ENCODE measurements at places on chromosomes 12 and 14.
A peak's percentile ranks its signal among the peaks of the same experiment; 100 is the strongest.

GRCh38 chr12:104873374-104873773, 84.7 kb downstream of the SLC41A2 start:
- no peak for DNase-seq

DNA sequence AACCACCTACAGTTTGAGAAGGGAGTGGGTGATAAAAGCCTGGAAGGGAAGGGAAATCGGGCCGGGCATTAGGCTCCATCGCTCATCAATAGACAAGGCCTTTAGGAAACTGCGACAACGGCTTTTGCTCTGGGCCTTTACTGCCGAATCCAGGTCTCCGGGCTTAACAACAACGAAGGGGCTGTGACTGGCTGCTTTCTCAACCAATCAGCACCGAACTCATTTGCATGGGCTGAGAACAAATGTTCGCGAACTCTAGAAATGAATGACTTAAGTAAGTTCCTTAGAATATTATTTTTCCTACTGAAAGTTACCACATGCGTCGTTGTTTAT, 261 bp upstream of the RNU7-1 start:
- peak; percentile 94 for DNase-seq

GRCh38 chr12:3655328-3655900, 97.5 kb downstream of the CRACR2A start:
- peak; percentile 71 for DNase-seq

- peak; percentile 35 for DNase-seq
Observed at GRCh38 chr14:97707603-97708002, 910.4 kb downstream of the VRK1 start.

GRCh38 chr14:77582511-77582910, 33.9 kb downstream of the SPTLC2 start:
- no peak for DNase-seq

GRCh38 chr12:95484524-95484923, 10.6 kb downstream of the METAP2 start:
- peak; percentile 51 for DNase-seq

- DNase-seq, result no peak
Observed at GRCh38 chr14:59017285-59017965, 171.0 kb upstream of the DAAM1 start.

DNA sequence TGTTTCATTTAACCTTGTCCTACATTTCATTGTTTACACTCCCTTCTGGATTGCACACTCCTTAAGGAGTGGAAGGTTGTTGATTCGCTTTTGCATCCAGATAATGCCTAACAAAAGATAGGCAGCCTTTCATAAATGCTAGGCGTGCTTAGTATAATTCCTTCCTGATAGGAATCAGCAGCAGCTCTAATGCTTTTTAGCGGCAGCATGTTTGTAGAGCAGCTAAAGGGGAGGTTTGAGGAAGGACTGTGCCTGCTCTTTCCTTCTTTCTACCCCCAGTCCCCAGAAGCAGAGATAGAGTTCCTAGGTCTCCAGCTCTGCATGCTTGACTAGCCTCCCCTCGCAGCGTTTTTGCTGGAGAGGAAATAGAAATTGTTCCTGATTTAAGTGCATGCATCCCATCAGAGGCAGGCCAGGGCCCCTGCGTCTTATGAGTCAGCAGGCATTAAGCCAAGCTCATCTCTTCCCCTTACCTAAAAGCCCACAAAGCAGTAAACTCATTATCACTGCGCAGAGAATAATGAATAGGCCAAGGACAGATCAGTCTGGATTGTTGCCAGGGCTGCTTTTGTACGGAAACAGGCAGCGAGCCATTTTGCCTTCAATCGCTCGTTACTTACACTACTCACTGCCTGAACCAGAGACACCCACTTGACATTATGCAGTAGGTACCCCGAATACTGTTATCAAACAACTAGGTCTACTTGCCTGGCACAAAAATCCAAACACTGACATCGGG, 14.0 kb upstream of the TBPL2 start:
- peak; percentile 99 for DNase-seq

- DNase-seq, result no peak
Observed at GRCh38 chr12:82414044-82414443, 55.7 kb downstream of the METTL25 start.

GRCh38 chr12:30882706-30883105, 43.8 kb upstream of the TSPAN11 start:
- DNase-seq, result peak; percentile 9

- no peak for DNase-seq
Observed at GRCh38 chr12:30329281-30329680, 366.4 kb downstream of the IPO8 start.

DNA sequence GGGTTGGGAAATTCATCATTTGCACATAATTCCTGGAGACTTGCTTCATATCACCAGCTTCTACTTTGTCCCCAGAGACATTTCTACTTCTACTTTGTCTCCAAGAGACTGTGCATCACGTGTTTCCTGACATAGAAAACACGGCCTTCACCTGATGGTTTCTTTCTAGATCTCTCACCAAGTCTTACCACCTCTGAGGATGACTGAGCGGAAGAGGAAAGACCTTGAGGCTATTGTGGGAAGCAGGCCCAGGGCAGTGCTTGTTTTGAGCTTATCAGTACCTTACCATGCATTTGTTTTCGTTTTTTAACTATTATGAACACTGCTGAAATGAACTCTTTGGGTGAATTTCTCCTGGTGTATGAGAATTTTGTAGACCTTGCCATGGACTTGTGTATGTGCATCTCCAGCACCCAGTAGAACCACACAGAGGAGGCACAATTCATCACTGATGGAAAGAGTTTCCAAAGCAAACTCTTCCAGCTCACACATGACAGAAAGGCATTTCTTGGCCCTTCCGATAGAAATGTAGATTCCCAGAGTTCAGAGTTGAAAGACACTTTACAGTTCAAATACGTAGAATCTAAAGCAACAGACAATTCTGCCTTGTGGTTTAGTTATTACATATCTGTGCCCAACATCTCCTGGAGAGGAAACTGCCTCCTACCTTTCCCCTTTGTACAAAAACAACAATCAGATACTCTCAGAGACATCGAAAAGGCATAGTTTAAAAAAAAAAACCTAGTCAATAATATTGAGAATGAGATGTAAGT, 434.7 kb downstream of the FUT8 start:
- no peak for DNase-seq

- peak; percentile 69 for DNase-seq
Observed at GRCh38 chr12:93378998-93379325, 1.2 kb downstream of the NUDT4 start.

DNA sequence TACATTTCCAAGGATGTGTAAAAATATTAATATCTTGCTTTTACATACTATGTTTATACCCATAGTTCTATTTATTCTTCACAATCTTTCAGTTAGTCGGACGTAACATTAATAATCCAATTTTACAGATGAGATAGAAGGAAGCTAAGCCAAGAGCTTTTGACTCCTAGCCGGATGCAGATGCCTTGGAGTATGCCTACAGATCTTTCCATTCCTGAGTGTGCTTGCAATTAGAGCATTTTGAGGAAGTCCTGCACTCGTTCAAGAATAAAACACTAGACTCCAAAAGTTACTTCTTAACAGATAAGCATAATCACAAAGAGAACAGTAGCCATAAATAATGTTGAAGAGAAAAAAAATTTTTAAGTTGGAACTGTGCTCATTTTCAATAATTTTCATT, 337.6 kb upstream of the CLEC14A start:
- no peak for DNase-seq

DNA sequence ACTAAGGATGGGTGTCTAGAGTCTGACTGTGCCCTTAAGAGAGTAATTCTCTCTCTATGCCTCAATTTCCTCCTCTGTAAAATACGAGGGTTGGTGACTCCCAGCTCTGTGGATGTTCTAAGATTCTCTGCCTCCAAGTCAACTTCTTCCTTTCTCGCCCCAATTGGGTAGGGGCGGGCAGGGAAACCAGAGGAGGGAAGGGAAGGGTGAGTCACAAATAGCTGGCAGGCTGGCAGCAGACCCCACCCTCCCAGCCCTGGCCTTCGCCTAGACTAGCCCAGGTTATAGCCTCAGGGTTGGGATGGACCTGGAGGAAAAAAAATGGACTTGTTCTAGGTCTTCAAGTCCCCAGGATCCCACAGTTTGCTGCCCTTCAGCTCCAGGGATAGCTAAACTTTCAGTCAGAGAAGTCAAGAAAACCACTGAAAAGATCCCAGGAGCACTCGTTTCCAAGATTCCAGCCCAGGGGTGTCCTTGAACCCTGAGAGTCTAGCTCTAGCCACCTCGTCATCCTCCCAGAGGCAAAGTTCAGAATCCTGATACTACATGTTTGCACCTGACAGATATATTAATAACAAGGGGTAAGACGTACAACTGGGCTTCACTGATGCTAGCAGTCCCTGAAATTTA, 2.3 kb downstream of the DGKA start:
- DNase-seq, result no peak

- peak; percentile 96 for DNase-seq
Observed at GRCh38 chr12:93135286-93136239, 206.5 kb upstream of the EEA1 start.

DNA sequence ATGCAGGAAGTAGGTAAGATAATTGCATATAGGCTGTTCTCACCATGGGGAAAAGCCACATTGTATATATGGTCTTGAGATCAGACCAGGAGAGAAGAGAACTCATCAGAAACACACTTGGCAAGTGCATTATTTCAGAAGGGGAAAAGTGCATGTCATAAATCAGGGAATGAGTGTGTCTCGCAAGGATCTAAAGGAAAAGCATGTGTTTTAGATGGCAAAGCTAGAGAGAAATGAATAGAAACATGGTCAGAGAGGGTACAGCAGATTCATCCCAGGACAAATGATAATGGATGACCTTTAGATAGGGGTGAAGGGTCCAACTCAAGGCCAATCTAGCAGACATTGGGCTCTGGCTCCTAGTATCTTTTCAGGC, 230.2 kb upstream of the NAV3 start:
- no peak for DNase-seq
